Right ventricle myocardium inferior (tissue), 1 donor: ENCODE measurements at places on chromosomes 2 and 18. TPM values are rescaled to one million over a fixed set of nuclear protein-coding genes. Genes with fewer than 3 reads are reported as not detected.

GPR155 gene
- total RNA-seq, result 14.0 TPM

- no peak for DNase-seq
These were observed 51.0 kb upstream of the CTDP1 start for GRCh38 chr18:79628416-79629248.

DNA sequence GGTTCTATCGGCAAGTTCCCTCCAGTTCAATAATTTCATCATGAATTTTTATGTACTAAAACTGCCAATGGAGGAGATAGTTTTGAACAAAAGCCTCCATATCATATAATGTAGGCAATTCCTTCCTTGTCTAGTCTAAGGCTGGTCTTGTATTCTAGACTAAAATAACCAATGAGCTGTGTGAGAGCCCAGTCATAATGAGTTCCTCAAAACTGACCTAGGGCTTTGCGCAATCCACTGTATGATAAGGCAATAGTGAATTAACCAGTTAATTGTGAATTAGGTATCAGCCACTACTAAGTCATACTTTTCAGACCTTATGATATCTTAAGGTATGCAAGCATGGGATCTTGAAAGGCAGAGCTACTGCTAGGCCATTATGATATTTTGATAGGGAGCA is 7.6 kb upstream of the UXS1 start:
- DNase-seq, result no peak

DNA sequence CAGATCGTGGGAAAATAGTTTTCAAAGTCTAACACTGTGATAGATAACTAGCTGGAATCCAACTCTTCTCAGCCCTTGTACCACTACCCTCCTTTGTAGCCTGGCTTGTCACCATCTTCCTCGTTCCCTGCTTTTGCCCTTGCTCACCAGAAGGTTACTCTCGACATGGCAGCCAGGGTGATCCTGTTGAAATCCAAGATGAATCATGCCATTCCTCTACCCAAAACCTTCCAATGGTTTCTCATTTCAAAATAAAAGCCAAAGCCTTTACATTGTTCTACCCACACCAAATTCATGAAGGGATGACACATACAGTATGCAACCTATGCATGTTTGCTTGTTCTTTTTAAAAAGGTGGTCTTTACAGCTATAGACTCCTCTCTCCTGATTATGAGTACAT is 45.7 kb downstream of the STAT4 start:
- no peak for DNase-seq
